ENCODE measurements at places on chromosomes 3 and 15.

DNA sequence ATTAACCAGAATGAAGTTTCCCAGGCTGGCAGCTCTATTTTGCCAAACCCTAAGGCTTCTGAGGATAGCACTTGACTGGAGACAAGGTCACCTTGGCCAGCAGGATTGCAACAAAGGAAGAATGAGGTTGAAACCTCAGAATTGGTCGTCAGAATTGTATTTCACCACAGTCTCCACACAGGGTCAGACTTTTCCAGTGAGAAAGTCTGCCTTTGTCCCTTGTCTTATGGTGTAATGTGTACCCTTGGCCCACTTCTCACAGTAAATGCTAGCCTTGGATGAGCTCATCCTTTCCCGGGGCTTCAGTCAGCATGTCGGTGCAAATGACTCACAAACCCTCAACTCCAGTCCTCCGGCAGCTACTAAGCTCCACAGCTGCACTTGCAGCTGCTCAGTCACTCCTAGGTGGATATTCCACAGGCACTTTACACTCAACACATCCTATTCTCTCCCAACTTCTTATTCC is 19.7 kb downstream of the SSR3 start:
- no peak for DNase-seq

DNA sequence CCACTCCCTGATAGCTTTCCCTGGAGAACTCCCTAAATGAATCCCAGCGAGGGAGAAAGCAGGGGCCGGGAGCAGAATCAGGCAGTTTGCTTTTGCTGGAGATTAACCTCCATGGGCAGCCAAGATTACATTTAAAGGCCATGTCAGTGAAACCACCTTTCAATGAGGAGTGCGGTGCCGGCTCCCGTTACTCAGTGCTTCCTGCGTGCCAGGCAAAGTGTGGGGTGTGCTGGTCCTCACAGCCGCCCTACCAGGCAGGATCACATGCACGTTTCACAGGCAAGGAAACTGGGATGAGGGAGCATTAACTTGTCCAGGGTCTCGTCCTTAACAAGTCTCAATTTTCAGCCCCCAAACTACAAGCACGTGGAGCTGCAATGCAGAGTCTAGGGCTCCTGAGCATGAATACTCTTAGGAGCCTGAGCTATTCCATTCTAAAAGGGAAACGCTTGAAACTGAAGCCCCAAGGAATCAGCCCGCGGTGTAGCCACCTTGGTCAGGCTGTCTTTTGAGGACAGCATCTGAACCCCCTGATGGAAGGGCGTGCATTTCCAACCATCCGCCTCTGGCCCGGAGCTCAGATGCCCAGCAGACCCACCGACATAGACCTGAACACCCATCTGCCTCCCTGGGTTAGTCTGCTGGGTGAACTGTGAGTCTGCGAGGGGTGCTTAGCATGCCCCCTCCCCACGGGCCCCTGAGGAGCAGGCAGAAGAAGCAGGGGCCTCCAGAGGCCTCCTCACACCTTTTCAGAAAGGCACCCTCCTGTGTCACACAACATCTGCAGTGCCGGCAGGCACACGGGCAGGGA is 5.6 kb downstream of the IGDCC3 start:
- no peak for DNase-seq

DNA sequence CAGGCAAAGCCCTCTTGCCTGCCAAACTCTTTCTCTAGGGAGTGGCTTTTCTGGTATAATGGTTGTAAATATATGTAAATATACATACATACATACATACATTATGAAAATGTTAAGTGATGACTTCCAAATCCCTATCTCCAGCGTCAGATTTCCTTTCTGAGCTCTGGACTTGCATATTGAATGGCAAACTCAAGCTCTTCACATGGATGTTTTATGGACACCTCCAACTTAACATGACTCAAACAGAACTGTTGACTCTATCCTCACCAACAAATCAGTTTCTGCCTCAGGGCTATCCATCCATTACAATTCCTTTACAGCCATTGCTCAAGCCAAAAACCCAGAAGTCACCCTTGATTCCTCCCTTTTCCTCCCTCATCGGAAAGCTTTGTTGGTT is 45.1 kb downstream of the ADAMTSL3 start:
- DNase-seq: no peak

- DNase-seq: no peak
These were observed 95.8 kb upstream of the CGNL1 start for GRCh38 chr15:57280464-57280863.

GRCh38 chr3:158420654-158421396 is 150.2 kb upstream of the MLF1 start:
- no peak for DNase-seq

GRCh38 chr15:26261413-26261812 is 398.3 kb upstream of the ATP10A start:
- DNase-seq: no peak

DNA sequence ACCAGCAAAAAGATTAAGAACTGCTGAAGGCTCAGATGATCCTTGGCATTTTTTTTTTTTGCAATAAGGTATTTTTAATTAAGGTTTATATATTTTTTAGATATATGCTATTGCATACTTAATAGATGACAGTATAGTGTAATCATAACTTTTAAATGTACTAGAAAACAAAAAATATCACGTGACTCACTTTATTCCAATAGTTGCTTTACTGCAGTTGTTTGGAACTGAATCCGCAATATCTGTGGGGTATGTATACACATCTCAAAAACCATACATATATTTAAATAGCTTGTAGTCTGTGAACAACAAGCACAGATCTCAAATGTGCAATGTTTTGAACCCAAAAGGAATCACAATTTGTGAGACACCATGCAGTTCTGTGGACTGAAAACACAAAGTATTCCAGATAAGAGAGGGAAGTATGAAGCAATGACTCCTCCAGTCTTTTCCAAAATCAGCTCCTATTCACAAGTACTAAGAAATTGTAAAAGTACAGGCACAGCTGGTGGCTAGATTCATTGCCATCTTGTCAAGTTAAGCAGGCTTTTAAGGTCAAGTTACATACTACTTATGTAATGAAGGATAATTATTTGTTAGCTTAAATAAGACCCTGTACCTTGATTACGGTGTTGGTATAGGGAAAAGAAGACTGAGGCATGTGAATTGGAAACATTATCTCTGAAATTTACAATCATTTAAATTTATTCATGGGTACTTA is 331.1 kb downstream of the TBC1D5 start:
- no peak for DNase-seq

DNA sequence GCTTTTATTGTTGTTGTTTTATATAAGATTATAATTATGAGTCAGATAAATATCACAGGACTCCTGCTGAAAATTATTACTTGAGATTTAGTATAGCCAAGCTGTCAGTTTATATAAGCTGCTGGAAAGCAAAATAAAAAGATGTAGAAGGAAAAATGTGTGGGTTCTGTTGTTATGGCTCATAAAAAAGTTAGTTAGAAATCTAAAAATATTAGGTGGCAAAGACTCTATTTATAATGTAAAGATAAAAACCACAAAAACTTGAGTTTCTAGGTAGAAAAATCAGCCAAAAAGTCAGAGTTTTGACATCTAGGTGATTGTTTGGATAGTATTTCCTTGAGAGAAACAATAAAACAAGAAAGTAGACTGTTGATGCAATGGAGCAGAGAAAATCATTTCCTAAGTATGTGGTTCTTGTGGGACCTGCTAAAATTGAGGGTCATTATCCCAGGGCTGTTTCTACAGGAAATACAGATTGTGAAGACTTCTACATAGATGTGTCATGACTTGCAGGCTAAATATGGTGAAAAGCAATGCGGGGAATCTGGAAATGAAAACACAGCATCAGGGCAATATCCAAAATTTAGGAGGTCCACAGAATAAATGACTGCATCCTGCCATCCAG is 1109.6 kb upstream of the CADM2 start:
- no peak for DNase-seq
